ENCODE measurements at places on chromosomes 6 and 20.

GRCh38 chr6:111832833-111833418 lies 40.3 kb downstream of the FYN start:
- no peak overlapping the region for H3K27ac ChIP-seq
- H3K4me1 ChIP-seq = peaks cover 9% of the 10 kb centered on the region
- no peak overlapping the region for H3K4me3 ChIP-seq
- H3K27me3 ChIP-seq = no peaks in the 10 kb centered on the region

DNA sequence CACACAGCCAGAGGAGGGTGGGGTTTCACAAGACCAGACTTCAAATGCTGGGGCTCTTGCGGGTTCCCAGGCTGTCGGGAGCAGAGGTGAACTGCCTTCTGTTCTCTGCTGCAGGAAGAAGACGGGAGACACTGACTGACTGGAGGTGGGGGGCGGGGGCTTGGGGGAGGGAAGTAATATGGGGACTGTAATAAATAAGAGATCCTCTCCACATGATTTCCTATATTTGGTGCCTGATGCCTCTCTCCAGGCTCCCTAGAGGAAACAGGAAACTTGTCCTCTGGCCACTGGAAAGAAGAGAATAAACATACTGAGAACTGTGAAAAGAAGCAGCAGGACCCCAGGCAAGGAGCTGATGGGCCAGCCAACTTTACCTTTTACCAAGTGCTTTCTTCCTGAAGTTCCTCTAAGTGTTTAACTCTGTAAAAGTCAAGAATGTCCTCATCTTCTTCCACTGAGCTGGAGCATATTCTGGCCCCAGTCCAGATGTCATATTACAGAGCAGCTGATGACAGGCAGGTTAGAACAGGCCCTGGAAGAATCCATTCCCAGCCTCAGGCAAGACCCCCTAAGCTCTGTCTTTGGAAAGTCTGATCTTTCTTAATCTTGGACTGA lies 33.2 kb upstream of the ADGRF5 start:
- no peak overlapping the region for H3K27ac ChIP-seq
- H3K4me1 ChIP-seq = peaks cover 6% of the 10 kb centered on the region
- no peaks in the 10 kb centered on the region for H3K27me3 ChIP-seq
- no peaks in the 10 kb centered on the region for H3K36me3 ChIP-seq
- no peak overlapping the region for H3K4me3 ChIP-seq

GRCh38 chr6:25392372-25392771 lies 113.2 kb downstream of the CARMIL1 start:
- H3K27me3 ChIP-seq = no peaks in the 10 kb centered on the region
- H3K36me3 ChIP-seq = no peaks in the 10 kb centered on the region
- H3K27ac ChIP-seq = no peak overlapping the region
- H3K4me3 ChIP-seq = no peak overlapping the region
- H3K4me1 ChIP-seq = peaks cover 13% of the 10 kb centered on the region

GRCh38 chr6:44897316-44897715 lies 430.8 kb upstream of the RUNX2 start:
- H3K27ac ChIP-seq = no peak overlapping the region
- H3K4me3 ChIP-seq = no peak overlapping the region
- DNase-seq = no peak
- no peaks in the 10 kb centered on the region for H3K36me3 ChIP-seq

- H3K27ac ChIP-seq = no peak overlapping the region
- no peaks in the 10 kb centered on the region for H3K4me1 ChIP-seq
- peaks cover 4% of the 10 kb centered on the region for H3K36me3 ChIP-seq
- H3K4me3 ChIP-seq = no peak overlapping the region
Observed at GRCh38 chr6:31899882-31900722, 1.8 kb downstream of the ZBTB12 start.
